ENCODE measurements at places on chromosomes 2 and 18.

DNA sequence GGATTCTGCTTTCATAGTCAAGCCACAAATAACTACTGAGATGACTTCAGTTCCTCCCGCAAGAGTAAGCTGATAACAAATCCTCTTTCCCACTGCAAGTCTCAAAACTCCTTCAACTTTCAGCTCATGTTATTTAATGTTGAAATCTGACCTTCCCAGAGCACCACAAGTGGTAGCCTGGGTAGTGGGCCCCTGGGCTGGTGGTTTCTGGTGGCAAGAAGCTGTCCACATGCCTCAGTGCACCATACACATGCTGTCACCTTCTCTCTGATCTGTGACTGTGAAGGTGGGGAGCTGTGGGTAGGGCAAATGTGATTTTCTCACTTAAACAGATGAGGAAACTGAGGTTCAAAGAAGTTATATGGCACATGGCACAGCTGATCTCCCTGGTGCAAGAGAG, 246.1 kb upstream of the EPAS1 start:
- no peak for DNase-seq

GRCh38 chr2:201500534-201500933, 49.0 kb downstream of the STRADB start:
- peak; percentile 24 for DNase-seq

- DNase-seq = no peak
Measured at GRCh38 chr2:30915486-30915885, 108.2 kb upstream of the CAPN13 start.

DNA sequence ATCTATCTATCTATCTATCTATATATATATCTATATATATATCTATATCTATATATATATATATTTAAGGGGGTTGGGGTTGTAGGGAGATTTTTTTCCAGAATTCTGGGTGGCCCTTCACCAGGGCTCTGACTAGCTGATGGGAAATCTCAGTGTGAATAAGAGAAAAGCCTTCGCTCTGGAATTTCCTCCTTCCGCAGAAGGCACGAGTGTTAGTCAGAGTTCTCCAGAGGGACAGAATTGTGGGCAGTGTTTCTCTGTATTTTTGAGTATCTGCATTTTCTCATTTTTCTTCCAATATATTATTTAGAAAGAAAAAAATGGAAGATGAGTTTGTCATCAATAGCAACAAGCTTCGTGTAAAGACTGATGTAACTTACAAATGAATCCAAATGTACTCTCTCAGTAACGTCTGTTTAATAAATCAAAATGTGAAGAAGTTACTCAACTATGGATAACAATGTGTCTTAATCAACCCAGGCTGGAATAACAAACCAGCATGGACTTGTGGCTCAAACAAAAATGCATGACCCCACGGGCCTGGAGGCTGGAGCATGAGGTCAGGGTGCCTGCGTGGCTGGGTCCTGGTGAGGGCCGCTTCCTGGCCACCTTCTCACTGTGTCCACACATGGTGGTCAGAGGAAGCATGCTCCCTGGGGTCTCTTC, 10.6 kb upstream of the SNTG2 start:
- DNase-seq = no peak

- no peak for DNase-seq
Measured at GRCh38 chr18:48367557-48367956, 41.6 kb downstream of the ZBTB7C start.

- no peak for DNase-seq
Measured at GRCh38 chr2:157290525-157290924, 33.0 kb downstream of the GALNT5 start.

DNA sequence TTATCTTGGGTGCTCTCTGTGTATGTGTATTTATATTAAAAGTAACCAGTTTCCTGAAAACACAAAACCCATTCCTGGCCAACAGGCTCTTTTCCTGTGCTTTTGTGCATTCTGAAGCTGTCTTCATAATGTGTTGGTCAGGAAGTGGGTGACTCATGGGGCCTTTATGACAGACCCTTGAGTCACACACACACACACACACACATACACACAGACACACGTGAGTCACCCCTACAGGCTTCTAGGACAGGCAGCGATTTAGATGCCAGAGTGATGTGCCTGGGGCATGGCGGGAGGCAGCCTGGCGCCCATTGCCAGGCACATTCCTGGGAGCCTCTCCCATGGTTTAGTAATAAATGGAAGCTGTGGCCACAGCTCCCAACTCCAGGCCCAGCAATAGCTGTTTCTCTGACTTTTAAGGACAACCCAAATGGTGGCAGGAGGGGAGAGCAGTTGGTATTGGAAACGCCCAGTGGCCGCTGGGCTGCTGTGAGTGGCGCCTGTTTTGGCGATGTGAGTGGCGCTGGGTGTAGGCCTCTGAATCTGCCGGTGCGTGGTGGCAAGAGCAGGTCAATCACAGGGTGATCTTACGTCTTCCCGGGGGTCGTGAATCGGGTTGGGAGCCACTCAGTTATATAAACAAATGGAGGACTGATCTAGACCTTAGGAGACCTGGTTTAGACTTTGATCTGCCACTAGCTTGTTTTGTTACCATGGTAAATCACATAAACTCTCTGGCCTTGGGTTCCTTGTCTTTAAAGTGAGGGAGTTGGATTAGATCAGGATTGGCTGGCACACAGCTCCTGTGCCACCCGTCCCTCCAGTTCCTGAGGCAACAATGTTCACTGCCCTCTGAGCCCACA, 150.7 kb upstream of the DLX2 start:
- peak; percentile 94 for DNase-seq

GRCh38 chr2:237025090-237025865, 60.4 kb upstream of the COPS8 start:
- peak; percentile 89 for DNase-seq

DNA sequence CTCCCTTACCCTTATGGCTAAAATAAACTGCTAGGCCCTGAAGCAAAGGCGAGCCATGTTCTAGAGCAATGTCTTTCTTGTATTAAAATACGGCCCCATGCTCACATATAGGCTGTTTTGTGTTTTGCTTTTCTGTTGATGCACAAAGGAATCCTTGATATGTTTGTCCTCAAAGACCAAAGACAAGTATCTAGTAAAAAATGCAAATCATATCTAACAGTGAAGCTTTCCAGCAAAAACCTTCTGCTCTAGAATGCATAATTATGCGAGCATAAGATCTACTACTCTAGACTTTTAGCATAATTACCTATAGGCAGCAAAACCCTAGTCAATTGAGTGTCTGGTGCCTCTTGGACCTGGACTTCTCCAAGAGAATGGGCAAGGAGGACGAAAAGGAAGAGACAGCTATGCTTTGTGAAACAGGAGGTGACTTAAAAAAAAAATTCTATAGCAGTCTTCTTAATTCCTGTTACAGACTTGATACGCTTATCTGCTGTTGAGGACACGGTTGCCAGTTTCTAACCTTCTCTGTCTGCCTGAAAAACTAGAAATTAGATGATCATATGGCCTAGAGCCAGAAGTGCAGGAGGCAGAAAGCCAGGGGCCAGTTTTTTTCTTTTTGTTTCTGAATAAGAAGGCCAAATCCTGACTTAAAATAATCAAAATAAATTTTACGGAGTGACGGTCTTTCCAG, 1.5 kb upstream of the AMMECR1L start:
- DNase-seq = no peak

- no peak for DNase-seq
Measured at GRCh38 chr18:46621111-46621766, 35.8 kb downstream of the LOXHD1 start.

DNA sequence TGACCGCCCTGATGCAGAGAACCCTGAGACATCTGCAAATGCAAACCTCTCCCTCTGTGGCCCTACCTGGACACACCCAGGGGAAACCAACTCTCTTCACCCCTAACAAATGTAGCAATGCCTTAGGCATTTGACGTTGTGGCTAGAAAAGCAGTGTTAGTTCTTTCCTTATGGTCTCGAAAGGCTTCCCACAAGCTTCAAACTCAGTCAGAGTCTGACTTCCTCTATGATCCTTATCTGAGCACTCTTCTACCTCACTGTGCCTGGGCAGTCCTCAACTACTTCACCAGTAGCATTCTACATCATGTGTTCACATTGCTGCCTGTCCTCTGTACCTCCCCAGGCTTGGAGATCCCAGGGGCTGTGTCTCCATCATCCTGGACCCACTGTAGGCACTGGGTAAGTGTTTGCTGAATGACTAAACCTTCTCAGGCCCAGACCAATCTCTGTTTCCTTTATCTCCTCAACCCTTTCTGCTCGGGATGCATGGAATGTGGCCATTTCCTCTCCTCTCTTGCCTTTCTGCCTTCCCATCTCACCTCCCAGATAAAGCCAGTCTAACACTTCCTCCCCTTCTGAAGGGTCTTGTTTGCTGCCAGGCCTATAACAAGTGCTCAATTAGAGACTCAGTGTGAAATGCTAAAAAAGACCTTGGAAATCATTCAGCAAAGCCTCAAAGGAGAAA, 91.7 kb upstream of the ACAA2 start:
- DNase-seq = no peak

DNA sequence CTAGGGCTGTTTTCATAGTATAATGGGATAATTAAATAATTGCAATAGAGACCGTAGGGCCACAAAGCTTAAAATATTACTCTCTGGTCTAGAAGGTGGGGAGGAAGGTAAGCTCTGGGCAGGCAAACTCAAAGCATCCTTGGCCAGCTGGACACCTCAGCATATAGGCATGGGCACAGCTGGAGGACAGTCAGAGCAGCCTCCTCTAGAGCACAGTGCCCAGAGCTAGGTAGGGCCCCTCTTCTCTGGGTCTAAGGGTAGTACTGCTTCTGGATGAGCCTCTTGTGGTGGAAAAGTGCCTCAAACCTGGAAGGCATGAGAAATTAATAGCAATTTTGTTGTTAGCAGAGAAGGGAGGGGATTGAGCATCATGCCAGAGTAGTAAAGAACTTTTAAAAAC, 291.3 kb upstream of the FBXO11 start:
- DNase-seq = no peak

- no peak for DNase-seq
Measured at GRCh38 chr18:5036523-5036922, 160.5 kb downstream of the AKAIN1 start.

DNA sequence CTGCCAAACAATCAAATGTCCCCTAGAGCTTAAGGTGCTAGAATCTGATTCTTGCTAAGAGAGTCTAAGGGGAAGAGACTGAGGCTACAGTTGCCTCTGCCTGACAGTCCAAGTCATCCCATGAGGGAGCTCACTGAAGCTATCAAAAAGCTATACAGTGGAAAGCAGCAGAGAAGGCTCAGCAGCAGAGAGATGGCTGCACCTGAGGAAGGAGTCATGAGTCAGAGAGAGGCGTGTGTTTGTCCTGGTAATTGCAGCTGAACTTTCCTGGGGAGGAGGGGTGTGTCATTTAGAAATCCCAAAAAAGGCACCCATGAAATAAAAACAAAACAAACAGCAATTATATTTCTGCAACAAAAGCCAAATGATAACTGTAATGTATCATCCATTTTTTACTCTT, 305.2 kb upstream of the UBE2E3 start:
- DNase-seq = no peak

- no peak for DNase-seq
Measured at GRCh38 chr2:209389171-209389618, 34.7 kb upstream of the MAP2 start.

GRCh38 chr18:60044290-60045006, 144.7 kb downstream of the PMAIP1 start:
- DNase-seq = no peak

GRCh38 chr2:237547841-237548416, 18.4 kb upstream of the PRLH start:
- no peak for DNase-seq

GRCh38 chr2:177740700-177741099, 331.9 kb downstream of the PDE11A start:
- DNase-seq = no peak

DNA sequence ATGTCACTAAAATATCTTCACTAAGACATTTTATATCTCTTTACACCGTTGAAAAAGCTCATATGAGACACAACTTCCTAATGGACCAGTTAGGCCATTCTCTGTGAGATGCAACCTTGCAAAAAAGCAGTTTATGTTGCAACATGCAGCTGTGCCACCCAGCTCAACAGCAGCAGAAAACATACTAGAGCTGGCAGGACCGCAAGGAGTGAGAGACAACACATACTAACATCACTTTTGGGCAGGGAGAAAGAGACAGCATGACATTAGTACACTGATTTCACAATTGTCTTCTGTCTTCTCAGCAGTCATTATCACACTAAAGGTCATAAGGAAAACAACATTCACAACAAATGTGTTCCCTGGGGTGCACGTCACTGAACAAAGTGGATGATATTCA, 122.9 kb downstream of the EPB41L3 start:
- peak; percentile 18 for DNase-seq

DNA sequence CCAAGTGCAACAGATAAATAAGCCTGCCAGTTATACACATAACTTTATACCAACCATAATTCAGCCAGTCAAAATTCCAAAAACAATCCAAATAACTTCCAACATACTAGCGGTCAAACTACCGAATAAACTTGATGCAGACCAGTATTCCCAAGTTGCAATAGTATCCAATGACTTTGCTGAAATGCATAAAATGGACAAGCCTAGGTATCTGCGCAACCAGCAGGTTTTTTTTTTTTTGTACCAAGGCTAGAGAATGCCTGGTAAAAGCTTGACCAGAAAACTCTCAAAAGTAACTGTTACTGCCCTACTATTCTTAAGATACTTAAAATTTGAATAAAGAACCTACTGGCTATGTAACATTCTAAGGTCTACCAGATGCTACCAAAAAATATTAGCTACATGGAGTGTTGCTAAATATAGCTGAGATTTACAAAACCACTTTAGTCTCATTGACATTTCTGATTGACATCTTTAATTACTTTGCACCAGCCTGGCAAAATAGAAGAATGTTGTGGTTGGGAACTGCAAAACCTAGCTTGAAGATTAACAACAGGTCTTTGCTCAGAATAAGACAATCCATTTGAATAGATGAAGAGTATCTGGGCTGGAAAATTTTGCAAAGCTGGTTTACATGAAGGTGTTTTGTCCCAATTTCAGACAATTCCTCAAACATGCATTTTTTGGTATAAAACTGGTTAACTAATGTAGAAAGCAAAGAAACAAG, 7.3 kb downstream of the SRSF7 start:
- DNase-seq = no peak

DNA sequence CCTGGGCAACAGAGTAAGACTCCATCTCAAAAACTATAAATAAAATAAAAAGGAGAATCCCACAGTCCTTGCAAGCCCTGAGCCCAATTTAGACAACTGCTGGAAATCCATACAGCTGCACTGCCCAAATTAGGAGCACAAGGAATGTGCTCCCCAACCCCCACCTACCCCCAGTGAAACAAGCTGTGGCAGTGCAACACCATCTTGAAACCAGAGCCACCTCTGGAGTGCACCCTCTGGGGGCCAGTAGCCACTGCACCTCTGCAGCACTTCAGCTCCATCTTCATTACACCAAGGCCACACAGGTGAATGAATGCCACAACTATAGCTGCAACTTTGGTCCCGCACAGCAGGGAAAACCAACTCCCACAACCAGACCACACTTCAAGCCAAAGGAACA, 37.3 kb downstream of the USP34 start:
- DNase-seq = no peak

DNA sequence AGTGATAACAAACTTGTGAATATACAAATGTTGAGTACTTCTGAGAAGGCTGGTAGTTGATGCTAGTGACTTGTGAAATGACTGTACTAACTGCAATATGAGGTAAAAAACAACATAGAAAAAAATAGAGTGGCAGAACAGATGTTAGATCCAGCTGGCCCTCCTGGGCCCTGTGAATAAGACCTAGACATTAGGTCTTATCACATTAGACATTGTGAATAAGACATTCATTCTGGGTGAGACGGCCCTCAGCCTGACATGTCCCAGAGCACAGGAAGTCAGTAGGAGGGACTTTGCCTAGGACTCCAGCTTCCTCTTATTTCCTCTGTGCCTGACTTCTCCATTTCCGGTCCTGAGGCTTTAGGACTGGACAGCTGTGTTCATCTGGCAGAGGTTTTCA, 22.9 kb downstream of the DOK1 start:
- peak; percentile 82 for DNase-seq

- DNase-seq = no peak
Measured at GRCh38 chr18:78292618-78293380, 686.8 kb upstream of the SALL3 start.

Data from suppressor macrophage treated with lipopolysaccharide for 1 hour (primary cell).